ENCODE measurements at places on chromosomes 5 and 9. TPM values are rescaled to one million over a fixed set of nuclear protein-coding genes. Genes with fewer than 3 reads are reported as not detected.

Gene FOXD4L4
- total RNA-seq: 0.27 TPM

DNA sequence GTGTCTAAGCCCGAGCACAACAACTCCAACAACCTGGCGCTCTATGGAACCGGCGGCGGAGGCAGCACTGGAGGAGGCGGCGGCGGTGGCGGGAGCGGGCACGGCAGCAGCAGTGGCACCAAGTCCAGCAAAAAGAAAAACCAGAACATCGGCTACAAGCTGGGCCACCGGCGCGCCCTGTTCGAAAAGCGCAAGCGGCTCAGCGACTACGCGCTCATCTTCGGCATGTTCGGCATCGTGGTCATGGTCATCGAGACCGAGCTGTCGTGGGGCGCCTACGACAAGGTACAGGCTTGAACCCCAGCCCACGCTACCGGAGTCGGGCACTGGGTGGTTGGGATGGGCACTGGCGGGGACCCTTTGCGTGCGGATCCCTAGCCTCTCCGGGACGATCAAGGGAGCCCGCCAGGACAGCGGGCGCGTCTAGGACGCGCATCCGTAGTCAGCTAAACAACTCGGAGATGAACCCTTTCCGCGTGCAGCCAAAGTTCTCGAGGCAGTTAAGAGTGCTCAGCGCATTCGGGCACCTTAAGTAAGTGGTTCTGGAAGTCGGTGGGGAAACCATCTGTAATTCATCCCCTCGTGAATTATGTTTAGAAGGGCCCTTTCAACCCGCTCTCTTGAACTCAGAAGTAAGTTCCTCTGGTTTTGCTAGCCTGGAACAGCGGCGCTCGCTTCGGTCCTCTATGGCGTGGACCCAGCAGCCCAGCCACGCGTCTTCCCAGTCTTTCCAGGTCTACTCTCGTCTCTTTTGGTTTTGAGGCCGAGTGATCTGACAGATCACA, 1.3 kb downstream of the KCNN2 start:
- DNase-seq: no peak

DNA sequence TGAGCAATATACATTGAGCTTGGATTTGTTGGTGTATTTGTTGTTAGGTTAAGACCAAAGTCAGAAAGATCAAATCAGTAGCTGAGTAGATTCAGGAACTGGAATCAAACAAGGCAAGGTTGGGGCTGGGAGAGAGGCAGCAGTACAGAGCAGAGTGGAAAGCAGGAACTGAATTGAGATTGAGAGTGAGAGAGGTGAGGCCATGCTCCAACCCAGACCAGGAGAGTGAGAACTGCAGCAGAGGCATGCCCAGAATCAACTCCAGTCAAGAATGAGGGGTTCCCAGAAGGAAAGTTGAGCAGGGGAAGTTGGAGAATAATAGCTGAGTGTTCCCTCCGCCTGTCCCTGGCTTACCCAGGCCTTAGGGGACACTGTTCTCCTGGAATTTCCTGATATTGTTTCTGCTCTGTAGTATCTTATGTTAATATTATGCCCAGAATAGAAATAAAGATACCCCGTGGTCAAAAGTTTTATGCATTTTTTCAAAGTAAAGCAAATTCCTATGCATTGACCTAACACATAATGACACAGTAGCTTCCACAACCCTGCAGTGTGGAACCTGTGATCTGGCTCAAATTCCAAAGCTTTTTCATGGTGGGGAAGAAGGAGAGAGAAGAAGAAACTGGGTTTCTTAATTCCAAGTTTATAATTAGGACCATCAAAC, 82.7 kb downstream of the SV2C start:
- no peak for DNase-seq

GRCh38 chr5:28165096-28165495, 1126.7 kb upstream of the CDH9 start:
- DNase-seq: no peak

- no peak for DNase-seq
These were observed 268.2 kb downstream of the TMEM232 start for GRCh38 chr5:110458313-110458712.

DNA sequence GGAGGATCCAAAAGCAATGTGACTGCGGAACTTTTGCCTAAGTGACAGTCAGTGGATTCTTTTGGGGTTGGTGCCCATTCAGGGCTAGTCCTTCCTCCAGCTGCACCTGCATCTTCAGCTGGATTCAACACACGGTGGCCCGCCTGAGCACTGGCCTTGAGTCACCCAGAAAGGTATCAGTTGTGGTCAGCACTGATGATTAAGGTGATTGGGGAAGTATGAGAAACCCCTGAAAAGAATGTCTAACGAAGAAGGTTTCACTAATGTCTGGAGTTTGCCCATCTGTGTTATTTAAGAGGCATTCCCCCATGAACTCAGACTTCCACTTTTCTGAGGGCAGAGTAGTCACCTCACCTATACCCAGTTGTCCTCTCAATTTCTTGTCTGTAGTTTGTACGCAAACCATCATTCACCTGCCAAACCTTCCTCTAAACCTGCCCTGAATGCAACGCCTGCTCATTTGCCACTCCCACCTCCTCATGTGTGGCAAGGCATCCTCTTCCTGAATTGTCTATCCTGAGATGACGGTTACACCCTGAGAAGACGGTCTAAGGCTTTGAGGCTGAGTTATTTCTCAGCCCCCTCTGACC, 27.2 kb downstream of the CSF2 start:
- DNase-seq: no peak

DNA sequence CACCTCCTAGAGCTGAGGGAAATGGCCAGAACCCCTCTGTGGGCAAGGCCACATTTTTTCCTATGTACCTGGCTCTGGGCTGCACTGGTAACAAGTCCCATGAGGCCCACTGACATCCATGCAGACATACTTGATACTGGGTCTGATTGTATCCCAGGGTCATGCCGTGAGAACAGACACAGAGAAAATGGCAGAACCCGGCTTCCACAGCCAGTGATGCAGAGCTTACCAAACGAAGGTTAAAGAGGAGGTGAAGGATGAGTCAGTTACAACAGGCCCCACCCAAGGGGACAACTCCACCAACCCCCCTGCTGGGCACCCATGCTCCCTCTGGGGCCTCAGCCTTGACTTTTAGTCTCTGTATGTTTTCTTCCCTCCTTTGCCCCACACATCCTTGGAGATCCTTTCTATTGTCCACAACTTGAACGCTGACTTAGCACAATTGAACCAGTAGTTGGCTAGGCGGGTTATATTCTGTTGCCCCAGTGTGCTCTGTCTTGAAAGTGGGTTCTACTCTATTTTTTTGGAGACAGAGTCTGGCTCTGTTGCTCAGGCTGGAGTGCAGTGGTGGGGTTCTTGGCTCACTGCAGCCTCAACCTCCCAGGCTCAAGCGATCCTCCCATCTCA, 93.5 kb downstream of the DAP start:
- DNase-seq: no peak

- DNase-seq: no peak
These were observed 511.2 kb downstream of the SEMA5A start for GRCh38 chr5:9034649-9035048.

GRCh38 chr9:3507395-3508077, 18.3 kb downstream of the RFX3 start:
- DNase-seq: peak; percentile 62

- no peak for DNase-seq
These were observed 6.1 kb downstream of the SARDH start for GRCh38 chr9:133731876-133732638.
